RPMI8226 (cell line): ENCODE measurements at places on chromosomes 11 and 22.

- DNase-seq: no peak
Measured at GRCh38 chr11:79546351-79546750, 105.5 kb upstream of the TENM4 start.

- no peak for DNase-seq
Measured at GRCh38 chr11:110859998-110860397, 147.8 kb upstream of the ARHGAP20 start.

DNA sequence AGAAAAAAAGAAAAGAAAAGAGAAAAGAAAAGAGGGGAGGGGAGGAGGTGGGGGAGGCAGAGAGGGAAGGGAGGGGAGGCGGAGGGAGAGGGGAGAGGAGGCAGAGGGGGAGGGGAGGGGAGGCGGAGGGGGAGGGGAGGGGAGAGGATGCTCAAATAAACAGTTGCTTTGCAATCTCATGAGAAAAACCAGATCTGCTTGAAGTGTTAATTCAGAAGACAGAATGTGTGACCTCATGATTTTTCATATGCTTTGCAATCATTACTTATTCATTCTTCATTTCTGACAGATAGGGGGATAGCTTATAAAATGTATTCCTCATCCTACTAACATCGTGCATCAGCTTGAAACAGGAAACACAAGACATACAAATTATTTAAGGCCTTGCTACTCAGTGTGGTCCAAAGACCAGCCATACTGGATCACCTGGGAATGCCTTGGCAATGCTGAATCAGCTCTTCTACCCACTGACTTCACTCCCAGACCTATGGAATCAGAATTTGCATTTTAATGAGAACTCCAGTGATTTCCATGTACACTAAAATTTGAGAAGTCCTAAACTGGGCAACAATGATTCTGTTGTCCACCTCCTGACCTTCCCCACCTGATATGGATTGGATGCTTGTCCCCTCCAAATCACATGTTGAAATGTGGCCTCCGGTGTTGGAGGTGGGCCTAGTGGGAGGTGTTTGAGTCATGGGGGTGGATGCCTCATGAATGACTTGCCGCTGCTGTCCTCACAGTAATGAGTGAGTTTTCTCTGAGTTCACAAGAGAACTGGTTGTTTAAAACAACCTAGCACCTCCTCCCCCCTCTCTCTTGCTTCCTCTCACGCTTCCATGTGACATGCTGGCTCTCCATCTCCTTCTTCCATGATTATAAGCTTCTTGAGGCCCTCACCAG, 69.2 kb downstream of the CCDC34 start:
- DNase-seq: no peak

DNA sequence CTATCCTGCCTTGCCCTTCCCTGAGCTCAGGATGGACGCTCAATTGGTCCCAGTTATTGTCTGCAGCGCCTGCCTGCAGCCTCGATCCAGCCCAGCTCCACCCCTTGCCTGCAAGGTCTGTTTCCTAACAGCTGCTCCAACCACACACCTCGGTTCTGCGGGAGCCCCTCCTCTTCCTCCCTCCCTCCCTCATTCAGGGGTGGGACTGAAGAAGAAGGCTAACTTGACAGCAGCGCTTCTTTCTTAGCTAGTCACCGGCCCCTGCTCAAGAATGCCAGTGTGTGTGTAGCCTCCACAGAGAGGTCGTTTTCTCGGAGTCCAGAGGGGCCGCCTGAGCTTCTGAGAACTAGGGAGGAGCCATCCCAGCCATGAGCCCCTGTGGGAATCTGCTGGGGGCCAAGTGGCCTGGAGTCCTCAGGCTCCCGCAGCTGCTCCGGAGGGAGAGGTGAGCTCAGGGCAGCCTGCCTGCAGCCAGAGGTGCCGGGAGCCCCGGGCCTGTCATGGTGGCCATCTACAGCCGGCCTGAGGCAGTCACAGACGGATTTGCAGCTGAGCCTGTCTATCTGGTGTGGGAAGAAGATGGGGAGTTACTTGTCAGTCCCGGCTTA, 36.1 kb downstream of the LIMK2 start:
- no peak for DNase-seq

GRCh38 chr22:17789379-17790200, 15.3 kb upstream of the BID start:
- DNase-seq: no peak

- no peak for DNase-seq
Measured at GRCh38 chr11:115693002-115693401, 188.8 kb upstream of the CADM1 start.

- no peak for DNase-seq
Measured at GRCh38 chr11:43447151-43447550, 88.4 kb downstream of the TTC17 start.

- DNase-seq: no peak
Measured at GRCh38 chr11:9804419-9804902, 140.6 kb downstream of the SWAP70 start.

GRCh38 chr22:50289942-50290630, 17.4 kb downstream of the PLXNB2 start:
- no peak for DNase-seq

DNA sequence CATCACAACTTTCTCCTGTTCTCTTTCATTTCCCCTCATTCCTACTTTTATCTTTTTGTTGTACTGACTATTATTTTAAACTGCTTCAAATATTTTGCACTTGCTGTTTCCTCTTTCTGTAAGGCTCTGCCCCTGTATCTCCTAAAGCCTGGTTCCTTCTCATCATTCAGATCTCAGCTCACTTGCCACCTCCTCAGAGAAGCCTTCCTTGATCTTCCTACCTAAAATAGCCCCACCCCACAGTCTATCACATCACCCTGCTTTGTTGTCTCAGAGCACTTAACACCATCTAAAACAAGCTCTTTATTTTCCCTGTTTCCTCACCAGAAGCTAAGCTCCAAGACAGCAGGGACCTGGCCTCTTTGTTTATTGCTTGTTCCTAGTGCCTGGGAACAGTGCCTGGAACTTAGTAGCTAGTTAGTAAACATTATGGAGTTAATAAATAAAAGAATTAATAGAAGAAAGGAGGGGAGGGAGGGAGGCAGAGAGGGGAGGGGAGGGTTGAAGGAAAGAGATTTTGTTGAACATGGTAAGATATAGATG, 2.5 kb upstream of the STK33 start:
- no peak for DNase-seq

DNA sequence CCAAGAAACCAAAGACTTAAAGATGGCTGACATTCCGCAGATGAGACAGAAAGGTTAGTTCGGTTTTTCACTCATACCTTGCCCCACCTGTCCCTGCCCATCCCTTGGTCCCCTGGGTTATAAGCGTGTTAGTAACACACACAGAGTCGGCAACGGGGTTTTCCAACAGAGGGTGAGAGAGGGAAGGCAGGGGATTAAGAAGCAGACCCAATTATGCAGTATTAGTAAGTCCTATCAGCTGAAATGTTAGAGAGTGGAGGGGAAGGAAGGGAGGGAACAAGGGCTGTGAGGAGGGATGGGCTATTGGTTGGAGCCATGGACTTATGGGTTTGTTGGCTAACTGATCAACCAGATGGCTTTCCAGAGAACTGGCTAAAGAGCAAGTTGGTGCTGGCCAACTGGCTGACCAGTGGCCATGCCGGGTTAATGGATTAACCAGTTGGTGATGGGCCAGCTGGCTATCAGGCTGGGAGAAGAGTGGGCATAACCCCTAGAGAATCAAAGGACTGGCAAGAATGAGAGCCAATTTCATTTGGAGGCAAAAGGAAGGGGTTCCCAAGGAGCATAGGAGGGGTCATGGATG, 45.5 kb downstream of the NRXN2 start:
- no peak for DNase-seq

- DNase-seq: no peak
Measured at GRCh38 chr11:118227865-118228785, 3.3 kb upstream of the JAML start.

DNA sequence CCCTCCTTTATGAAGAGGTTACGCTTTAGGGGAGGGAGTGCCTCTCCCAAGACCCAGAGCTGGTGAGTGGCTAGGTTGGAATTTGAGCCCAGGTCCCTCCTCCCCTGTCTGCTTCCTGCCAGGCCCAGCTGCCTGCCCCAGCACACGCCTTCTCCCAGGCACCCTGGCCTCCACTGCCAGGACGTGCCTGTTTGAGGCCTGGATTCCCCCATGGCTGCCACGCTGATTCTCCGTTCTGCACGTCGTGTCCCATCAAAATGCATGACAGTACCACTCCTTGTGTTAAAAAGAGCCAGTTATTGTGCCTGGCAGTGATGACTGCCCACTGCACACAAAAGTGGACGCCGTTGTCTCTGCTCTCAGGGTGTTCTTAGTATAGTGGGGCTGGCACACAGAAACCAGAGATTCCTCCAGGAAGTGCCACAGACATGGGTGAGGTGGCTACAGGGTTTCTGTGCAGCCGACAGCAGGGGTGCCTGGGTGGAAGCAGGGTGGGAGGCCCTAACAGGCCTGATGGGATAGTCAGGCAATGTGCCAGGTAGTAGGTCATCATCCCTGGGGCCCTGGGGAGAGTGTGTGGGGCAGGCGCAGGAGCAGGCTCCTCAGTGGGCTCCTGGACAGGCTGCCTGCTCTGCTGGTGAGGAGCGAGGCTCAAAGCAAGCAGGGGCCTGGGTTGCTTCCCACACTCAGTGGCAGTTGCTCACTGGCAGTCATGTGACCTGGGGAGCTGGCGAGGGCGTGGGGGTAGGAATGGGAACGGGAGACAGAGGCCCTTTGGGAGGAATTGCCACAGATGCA, 24.2 kb downstream of the MED15 start:
- DNase-seq: no peak

- DNase-seq: peak; percentile 33
Measured at GRCh38 chr11:44270403-44271273, 39.3 kb downstream of the ALX4 start.

DNA sequence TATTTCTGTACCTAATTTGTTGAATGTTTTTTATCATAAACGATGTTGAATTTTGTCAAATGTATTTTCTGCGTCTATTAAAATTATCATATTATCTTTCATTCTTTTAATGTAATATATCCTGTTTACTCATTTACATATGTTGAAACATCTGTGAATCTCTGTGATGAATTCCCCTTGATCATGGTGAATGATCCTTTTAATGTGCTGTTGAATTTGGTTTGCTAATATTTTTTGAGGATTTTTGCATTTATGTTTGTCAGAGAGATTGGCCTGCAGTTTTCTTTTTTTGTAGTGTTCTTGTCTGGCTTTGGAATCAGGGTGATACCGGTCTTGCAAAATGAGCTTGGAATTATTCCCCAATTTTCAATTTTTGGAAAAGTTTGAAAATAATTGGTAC, 569.3 kb upstream of the CCDC179 start:
- DNase-seq: no peak

GRCh38 chr11:106827687-106828086, 190.6 kb downstream of the GUCY1A2 start:
- no peak for DNase-seq

DNA sequence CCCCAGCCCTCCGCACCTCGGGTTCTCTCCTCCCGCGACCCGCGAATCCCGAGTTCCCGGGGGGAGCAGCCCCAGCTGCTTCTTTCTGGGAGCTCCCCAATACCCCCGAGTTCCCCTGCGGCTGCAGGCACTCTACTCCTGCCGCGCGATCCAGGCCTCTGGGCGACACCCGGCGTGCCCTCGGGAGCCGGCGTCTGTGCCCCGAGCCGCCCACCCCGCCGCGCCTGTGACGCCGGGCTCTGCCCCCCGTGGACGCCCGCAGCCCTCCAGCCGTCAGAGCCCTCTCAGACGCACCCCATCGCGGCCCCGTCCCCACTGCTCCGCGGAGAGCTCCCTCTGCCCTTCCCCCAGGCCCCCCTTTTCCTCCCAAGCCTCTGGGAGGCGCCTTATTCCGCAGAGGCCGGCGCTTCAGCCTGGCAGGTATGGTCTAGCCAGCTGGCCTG, 422 bp downstream of the GLB1L2 start:
- no peak for DNase-seq

- DNase-seq: no peak
Measured at GRCh38 chr11:45028911-45029682, 78.4 kb upstream of the TP53I11 start.

- DNase-seq: no peak
Measured at GRCh38 chr22:23369054-23369685, 188.9 kb downstream of the BCR start.

DNA sequence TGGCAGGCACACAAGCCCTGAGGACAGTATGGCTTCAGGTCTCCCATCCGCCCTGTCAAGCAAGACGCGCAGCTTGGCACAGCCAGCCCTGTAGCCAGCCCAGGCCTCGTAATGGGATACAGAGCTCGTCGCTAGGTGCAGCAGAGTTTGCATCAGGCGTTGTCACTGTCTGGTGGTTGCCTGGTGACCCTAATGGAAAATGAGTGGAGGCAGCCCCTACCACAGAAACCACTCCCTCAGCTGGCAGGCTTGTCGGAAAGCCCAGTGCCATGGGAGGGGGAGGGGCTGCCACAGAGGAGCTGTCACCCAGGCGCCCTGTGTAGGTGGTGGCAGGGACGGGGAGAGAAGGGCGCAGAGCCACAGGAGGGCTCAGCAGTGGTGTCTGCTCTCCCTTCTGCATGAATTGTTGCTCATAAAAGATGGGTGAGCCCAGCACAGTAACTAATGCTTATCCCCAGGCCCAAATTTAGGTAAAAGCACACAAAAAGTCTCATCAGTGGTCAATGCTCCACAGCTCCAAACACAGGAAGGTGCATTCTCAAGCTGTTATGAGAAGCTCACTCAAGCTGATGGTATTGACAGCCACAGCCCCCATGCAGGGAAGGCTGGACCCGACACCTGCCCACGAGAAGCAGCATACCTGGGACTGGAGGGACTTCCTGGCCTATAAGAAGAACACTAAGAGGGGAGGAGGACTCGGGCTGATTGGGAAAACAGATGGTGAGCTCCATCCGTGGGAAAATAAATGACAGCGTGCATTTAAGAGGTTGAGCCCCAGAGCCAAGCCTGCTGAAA, 164.6 kb downstream of the ETS1 start:
- DNase-seq: peak; percentile 49

DNA sequence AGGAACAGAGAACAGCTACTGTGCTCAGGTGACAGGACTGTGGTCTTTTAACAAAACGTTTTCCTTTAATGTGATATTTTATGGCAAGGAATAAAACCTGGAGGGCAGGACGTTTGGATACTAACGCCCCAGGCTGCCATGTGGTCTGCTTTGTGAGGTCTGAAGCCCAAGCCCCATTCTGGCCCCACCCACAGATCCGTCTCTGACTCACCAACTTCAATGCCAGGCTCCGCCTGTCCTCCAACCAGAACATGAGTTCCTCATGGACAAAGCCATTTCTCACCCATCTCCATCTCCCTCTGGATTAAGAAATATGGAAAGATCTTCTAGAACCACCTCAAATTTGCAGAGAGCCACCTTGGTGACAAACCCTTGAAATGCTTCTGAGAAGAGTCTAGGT, 148.8 kb downstream of the CRYBB2 start:
- no peak for DNase-seq
